ENCODE measurements at places on chromosomes 4 and X.

DNA sequence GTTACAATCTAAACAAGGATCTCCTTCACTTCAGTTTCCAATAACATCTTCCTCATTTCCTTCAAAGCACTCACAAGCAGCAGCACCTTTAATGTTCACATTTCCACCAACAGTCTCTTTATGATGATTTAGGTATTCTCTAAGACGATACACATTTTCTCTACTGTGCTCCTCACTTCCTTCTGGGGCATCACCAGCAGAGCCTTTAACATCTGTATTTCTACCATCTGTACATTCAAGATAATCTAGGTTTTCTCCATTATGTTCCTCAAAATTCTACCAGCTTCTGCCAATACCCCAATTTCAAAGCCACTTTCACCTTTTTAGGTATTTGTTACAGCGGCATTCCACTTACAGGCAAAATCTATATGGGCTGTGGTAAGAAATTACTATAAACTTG is 80.6 kb downstream of the FBXW7 start:
- DNase-seq, result no peak

DNA sequence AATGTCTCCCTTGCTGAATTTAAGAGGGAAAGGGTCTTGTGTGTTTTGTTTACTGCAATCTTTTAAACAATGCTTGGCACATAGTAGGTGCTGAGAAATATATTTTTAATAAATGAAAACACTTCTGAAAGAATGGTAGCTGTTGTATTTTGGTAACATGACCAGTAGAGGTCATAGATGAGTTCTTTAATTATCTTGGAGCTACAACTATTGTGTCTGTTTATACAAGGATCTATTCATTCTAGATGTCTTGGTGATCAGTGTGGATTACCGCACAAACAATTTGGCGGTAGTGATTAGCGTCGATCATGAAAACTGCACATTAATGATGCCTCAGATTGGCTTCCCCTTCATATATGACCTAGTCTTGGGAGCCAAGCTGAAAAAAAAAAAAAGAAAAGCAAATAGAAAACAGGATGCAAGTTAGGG is 21.4 kb upstream of the SCRG1 start:
- no peak for DNase-seq

DNA sequence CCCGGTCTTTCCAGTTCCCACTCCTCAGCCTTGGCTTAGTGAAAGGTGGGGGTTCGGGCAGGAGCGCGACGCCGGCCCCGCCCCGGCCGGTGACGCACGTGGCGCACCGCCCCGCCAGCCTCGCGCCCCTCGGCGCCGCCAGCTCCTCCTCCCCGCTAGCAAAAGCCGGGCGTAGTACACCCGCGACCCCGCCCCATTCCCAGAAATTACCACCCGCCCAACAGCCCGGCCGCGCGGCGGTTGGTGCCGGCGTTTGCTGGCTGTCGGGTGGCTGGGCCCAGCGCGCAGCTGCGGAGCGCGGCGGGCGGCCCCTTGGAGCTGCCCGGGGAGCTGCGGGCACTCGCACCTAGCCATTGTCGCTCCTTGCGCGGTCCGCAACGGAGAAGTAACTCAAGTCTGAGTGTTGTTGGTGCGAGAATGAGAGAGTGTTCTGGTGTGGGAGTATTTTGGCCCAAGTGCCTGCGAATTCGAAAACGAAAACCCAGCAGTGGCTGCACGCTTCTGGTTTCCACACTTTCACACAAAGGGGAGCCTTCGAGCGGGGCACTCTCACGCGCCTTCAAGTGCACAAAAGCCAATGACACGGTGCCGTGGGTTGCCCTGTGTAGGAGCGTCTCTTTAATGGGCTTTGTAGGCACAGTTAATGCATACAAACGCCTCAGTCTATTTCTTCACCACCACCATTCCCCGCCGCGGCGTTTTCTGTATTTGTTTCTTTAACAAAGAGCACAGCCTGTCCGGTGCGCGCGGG is 1.0 kb upstream of the ELF2 start:
- DNase-seq, result peak; percentile 95

- no peak for DNase-seq
Observed at GRCh38 chr4:180558427-180558826, 1684.8 kb upstream of the TENM3 start.

GRCh38 chr4:79170077-79170476 is 155.8 kb downstream of the NAA11 start:
- DNase-seq, result no peak

DNA sequence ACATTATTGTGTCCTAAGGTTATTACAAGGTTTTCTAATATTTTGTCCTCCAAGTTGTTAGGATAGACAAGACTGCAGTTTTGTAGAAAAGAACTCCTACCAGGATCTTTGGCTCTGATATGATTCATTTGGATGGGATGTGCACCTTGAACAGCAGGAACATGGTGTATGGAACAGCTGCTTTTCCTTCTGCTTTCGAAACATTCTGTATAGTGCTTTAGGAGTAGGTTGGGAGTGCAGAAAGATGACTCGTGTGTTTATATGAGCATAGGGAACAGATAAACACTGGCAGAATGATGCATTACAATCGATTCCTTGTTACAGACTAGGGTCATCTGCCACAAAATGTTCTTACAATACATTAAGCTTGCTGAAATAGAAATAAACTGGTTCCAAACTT is 790.1 kb downstream of the DMD start:
- DNase-seq, result no peak

GRCh38 chr4:163622379-163623035 is 128.0 kb downstream of the TMA16 start:
- no peak for DNase-seq

DNA sequence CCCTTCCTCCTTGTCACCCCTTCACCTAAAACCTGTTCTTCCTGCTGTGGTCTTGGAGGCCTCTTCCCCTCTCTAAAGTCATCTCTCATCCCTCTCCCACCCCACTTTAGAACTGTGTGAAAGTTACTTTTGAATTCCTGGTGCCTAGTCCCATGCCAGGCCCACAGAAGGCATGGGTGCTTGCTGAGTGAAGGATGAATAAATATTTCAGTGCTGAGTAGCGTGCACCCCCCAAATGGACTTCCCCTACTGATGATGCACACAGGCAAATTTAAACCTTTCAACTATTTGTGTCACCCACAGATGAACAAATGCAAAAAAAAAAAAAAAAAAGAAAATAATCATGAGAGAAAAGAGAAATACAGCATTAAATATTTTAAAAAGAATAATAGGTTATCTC is 19.8 kb downstream of the PSMD10 start:
- DNase-seq, result no peak

- DNase-seq, result no peak
Observed at GRCh38 chr4:10019521-10020051, 1.7 kb downstream of the SLC2A9 start.

GRCh38 chrX:56798866-56799758 is 70.1 kb downstream of the NBDY start:
- no peak for DNase-seq

DNA sequence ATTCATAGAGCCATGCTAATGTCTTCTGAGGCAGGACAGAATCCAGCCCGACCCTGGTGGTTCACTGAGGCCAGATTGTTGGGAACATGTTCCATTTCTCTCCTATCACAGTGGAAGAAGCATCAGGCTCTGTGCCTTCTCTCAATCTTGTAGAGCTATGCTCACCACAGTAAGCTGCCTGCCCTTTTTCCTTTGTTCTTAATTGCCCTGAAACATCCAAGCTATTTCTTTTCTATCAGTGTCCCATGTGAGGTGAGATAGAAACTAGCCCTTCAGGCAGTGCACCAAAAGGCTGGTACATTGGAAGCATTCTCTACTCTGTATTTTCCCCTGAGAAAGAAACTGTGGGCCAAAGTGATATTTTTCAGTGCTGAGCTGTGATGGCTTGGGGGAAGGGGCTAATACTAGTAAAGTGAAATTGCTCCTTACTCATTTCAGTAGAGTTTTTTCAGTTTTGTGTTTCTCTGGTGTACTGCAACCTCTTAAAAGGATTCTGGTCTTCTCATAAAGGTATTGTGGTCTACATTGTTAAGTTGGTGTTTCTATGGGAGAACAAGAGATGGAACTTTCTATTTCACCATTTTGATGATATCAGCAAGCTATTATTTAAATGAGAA is 611.2 kb downstream of the RPA4 start:
- DNase-seq, result no peak

GRCh38 chrX:155857561-155857960 is 23.6 kb upstream of the VAMP7 start:
- no peak for DNase-seq

GRCh38 chr4:87989765-87990164 is 14.3 kb downstream of the SPP1 start:
- DNase-seq, result no peak

GRCh38 chr4:38523524-38524448 is 140.2 kb upstream of the KLF3 start:
- no peak for DNase-seq

All from fibroblast of upper back skin (primary cell).